ENCODE measurements at places on chromosomes 1 and 21. TPM values are rescaled to one million over a fixed set of nuclear protein-coding genes. Genes with fewer than 3 reads are reported as not detected.

KCNJ9 gene
- total RNA-seq = 0.27 TPM

DNA sequence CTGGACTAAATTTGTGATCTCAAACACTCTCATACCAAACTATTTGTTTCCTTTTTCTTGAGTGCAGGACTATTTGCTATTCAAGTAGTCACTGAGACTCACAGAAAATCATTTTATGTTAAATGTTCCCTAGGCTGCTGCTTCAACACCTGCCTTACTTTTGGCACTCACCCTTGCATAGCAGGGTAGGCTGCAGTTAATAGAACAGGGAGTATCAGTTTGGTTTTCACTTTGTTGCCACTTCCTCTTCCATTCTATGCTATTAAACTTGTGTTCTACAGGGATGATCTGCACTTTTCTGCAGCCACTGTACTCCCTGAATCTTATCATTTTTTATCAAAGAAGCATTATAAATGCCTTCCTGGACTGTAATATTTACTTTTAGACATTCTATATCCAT is 148.7 kb upstream of the PRMT6 start:
- DNase-seq = no peak

LMX1A gene
- total RNA-seq = not detected

GRCh38 chr1:156429313-156430060 is 60.5 kb downstream of the RHBG start:
- no peak for DNase-seq

- DNase-seq = no peak
These were observed 2.1 kb upstream of the S100A10 start for GRCh38 chr1:151995774-151996173.

DNA sequence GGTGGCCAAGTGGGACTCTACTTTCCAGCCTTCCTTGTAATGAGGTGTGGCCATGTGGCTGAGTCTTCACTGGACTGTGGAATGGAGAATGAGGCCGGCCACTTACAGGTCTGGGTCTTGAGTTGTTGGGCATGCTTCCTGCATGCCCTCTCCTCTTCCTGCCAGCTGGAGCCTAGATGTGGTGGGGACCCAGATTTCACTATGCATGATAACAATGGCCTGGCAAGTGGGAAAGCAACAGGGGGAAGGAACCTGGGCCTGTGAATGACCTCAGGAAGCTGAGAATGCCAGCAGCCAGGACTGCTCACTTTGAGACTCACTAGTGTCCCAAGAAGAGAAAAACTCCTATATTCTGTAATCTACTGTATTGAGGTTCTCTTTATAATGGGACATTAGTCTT is 8.5 kb upstream of the SLC26A9 start:
- no peak for DNase-seq

- DNase-seq = no peak
These were observed 2.4 kb downstream of the KRTAP10-2 start for GRCh38 chr21:44548922-44549321.

HTR6 gene
- not detected for total RNA-seq

CD52 gene
- 5.3 TPM for total RNA-seq

- DNase-seq = no peak
These were observed 475.1 kb upstream of the VAMP3 start for GRCh38 chr1:7295946-7296345.

DNA sequence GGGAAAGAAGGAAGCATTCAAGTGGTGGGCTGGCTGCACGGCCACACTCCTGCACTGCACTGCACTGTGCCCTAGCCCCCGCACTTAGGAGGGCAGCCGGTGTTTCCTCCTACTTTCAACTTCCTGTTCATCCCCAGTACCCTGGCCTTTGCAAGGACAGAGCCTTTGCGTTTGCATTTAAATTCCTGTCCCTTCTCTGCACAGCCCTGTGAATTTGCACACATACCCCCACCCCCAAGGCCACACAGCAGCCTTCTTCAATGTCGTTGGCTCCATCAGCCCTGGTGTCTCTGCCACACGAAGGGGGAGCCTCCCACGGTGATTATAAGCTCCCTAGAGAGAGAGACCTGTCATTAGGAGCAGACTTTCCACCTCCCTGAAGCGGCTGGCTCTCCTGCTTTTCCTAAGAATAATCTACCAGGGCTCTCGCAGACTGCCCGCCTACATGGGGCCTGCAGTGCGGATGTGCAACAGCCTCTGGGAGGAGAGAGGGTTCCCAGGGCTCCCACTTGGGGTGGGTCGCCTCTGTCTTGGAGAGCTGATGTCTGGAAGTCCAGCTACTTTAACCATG is 13.2 kb upstream of the SLC45A3 start:
- DNase-seq = no peak

LCE3E gene
- total RNA-seq = not detected

DNA sequence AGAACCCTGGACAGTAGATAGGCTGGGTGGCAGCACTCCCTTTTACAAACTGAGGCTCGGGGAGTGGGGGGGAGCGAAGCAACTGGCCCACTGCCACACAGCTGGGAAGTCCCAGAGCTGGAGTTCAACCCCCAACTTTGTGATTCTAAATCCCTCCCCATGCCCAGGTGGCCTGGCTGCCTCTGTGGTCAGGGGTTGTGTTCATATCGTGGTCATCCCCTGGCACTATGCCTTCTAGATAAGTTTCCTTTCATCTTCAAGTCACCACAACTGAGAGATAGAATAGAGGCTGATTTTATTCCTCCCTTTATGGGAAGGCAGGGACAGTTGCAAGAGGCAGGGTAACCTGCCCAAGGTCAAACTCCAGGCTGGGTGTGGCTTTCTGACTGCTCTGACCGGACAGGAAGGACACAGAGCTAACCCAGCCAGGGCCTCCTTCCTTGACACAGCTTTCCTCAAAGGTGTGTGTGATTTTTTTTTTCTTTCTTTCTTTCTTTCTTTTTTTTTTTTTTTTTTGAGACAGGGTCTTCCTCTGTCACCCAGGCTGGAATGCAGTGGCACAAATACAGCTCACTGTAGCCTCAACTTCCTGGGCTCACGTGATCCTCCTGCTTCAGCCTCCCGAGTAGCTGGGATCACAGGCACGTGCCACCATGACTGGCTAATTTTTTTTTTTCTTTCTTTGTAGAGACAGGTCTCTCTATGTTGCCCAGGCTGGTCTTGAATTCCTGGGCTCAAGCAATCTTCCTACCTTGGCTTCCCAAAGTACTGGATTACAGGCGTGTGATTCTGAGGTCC is 18.4 kb upstream of the TNFRSF1B start:
- DNase-seq = peak; percentile 92

CD5L gene
- not detected for total RNA-seq

ATP1A4 gene
- not detected for total RNA-seq

All from transverse colon (tissue), 4 donors.